ENCODE measurements at places on chromosomes 7 and 10.

DNA sequence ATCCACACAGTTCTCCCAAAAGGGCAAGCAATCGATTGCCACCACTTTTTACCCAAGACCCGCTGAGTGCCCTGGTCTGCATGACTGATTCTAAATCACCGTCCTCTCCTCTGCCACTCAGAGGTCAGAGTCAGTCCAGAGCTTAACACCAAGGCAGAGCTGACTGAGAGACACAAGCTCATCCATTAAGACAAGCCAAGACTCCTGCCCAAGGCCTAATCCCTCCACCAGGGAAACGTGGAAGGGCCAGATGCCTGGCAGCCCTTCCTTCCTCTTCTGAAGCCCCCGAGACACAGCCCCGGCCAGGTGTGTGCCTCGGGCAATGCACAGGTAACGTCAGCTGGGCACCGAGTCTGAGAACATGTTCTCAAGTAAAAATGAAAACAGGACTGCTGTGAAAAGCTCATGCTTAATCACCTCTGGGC, 51.7 kb downstream of the DIP2C start:
- DNase-seq = no peak

- DNase-seq = no peak
These were observed 8.4 kb upstream of the RBM28 start for GRCh38 chr7:128352153-128352537.

- DNase-seq = no peak
These were observed 274.4 kb downstream of the NEBL start for GRCh38 chr10:20622531-20623211.

- no peak for DNase-seq
These were observed 7.5 kb upstream of the OR6B1 start for GRCh38 chr7:143992670-143993069.

DNA sequence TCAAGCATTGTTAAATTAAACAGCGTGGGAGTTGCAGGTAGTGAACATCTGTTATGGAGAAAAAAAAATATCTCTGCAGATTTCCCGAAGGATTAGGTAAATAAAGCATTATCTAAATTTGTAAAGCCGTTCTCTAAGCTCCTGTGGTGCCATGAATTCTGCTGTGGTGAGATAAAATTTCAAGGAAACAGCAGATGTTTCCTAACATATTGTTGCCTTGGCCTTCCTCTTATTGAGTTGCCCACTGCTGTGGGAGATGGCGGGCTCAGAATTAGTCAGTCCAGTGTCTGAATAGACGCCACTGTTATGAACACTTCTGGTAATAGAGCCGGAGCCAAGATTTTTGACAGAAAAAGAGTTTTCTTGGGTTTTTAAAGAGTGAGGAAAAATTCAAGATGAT, 82.6 kb upstream of the ELMO1 start:
- no peak for DNase-seq

Data from omental fat pad (tissue), 4 donors.